ENCODE measurements at places on chromosomes 12 and 14.

DNA sequence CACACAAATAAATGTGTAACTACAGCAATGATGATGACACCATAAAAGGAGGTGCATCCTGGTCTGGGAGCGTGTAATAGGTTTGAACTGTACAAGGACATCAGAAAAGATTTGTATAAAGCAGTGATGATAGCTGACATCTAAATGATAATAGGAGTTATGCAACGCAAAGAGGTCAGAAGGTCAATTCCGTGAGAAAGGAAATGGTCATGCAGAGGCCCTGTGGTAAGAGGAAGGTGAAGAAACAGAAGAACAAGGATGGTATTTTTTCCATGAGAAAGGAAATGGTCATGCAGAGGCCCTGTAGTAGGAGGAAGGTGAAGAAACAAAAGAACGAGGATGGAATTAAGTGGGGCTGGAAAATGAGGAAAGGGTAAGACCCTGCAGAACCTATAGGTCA, 106.7 kb upstream of the TMPO start:
- no peak for DNase-seq

DNA sequence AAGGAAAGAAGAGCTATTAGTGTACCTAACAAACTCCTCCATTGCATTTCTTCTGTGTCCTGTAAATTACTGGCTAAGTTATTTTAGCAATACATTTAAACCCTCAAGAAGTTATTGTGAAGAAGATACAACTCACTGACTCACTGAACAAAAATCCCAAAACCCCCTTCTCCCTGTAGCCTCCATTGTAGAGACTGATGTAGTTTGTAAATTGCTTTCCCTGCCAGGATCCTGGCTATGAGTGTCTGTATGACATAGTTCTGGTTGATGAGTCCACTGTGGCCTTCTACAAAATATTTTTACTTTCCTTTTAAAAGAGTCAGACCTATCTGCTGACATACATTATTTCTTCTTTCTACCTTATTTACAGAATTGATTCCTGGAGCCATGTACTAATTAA, 155.6 kb downstream of the SLC6A15 start:
- peak; percentile 95 for DNase-seq

DNA sequence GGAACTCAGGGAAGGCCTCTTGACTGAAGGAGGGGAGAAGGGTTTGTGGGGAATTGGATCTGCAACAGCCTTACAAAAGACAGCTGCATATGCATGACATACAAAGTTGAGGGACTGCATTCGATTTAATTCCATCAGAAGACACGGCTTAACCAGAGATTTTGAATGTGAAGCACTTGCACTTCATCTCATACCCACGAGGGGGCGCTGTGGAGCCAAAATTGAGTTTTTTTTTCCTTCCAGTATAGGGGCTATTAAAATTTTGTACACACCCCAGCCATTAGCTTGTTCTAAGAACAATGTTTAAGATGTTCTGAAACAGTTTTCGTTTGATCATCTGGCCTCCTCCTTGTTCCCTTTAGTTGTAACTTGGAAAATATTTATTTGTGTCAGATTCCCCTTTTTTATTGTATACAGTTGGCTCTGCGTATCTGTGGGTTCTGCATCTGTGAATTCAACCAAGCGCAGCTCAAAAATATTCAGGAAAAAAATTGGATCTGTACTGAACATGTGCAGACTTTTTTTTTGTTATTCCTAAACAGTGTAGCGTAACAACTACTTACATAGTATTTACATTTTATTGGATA, 1.6 kb downstream of the SUDS3 start:
- DNase-seq: peak; percentile 52

DNA sequence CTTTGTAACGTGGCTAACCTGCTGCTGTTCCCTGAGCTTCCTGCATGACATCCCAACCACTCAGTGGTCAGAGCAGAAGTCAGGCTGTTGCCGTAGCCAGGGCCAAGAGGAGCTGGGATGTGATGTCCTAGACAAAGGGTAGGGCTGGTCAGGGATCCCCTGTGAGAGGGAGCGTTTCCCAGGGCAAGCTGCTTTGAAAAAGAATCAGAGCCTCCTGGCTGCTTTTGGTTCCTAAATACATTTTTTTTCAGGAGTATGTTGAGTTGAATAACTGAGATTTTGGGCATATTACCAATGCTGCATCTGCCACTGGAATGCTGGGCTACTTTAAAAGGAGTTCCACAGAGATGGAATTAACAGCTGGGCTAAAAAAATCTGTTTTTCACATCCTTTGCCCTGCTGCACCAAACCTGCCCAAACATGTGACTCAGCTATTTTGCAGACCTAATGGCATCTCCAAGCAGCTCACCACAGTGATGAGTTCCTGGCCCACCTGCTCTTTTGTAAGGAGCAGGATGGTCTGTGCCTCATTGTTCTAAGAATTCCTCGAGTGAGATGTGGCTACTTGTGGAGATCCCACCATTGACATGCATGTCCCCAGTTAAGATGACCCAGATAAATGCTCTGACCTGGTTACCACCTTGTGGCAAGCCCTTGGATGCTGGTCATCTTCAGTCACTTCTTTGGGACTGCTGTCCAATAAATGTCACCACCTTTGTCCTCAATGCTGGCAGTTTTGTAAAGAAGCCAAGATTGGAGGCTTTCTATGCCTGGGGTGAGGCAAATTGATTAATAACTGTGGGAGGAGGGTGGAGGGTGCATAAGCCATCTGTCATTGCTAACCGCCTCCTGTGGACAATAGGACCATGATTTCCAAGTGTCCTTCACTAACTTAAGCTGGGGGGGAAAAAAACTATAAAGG, 24.1 kb downstream of the ANKRD13A start:
- peak; percentile 91 for DNase-seq

GRCh38 chr12:89468648-89469326, 55.8 kb downstream of the GALNT4 start:
- DNase-seq: no peak

DNA sequence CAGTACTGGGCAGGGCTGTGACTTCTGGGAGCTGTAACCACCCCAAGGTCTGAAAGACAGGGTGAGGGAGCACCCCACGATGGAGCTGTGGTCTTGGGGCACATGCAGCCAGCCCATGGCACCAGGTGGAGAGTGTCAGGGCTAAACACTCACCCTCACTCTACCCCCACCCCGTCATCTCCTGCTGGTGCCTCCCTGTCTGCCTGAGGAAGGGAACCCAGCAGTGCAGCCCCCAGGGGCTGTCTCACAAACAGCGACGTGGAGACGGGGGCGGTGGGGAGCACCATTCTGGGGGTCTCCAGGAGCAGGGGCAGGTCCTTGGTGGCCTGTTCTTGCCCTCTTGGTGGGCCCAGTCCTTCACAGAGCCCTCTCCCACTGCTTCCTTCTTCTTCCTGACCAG, 63.5 kb downstream of the ERH start:
- no peak for DNase-seq

GRCh38 chr14:36217027-36217426, 40.5 kb upstream of the PTCSC3 start:
- DNase-seq: no peak

- DNase-seq: no peak
Measured at GRCh38 chr12:104457746-104458693, 1.3 kb downstream of the CHST11 start.

- DNase-seq: no peak
Measured at GRCh38 chr14:91108941-91109611, 4.8 kb upstream of the DGLUCY start.

GRCh38 chr14:99001241-99001640, 270.8 kb downstream of the BCL11B start:
- DNase-seq: no peak

- no peak for DNase-seq
Measured at GRCh38 chr14:99718811-99719192, 34.7 kb downstream of the CYP46A1 start.

- DNase-seq: no peak
Measured at GRCh38 chr14:78310272-78310671, 140.1 kb downstream of the NRXN3 start.

- DNase-seq: no peak
Measured at GRCh38 chr14:82080370-82080769, 546.7 kb upstream of the SEL1L start.

GRCh38 chr12:94545935-94546771, 86.5 kb upstream of the CEP83 start:
- DNase-seq: peak; percentile 65

GRCh38 chr12:109131154-109132050, 15.0 kb downstream of the ACACB start:
- DNase-seq: no peak

DNA sequence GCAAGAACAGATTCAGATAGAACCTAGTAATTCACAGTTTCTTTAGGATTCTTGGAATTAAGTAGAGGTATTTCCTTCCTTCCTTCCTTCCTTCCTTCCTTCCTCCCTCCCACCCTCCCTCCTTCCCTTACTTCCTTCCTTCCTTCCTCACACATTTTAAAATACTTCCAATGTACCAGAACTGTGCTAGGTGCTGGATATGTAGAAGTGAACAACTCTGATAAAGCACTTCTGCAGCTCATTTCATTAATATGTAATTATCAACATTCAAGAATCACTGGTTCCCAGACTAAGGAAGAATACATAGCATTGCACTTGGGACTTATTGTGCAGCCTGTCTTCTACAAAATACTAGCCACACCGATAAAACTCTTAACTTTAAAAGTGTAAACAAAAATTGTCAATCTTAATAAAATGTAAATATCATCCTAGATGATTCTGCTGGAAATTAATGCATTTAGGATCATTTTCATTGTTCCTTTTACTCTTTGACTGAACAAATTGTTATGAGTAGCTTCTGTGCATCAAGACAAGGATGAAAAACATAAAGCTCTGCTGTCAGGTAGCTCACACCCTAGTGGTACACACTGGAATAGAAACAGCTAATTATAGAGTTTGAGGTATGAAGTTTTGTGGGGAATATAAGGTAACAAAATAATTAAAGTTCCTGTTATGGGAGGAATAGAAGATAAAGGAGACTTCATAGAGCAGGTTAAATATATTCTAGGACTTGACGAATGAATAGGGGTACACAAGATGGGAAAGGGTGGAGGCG, 99.9 kb upstream of the MYF6 start:
- DNase-seq: no peak

- peak; percentile 28 for DNase-seq
Measured at GRCh38 chr14:68520637-68521556, 272.0 kb downstream of the ZFP36L1 start.

GRCh38 chr14:98692832-98693231, 579.2 kb downstream of the BCL11B start:
- DNase-seq: no peak

GRCh38 chr12:65881348-65881961, 57.2 kb downstream of the HMGA2 start:
- DNase-seq: peak; percentile 43

DNA sequence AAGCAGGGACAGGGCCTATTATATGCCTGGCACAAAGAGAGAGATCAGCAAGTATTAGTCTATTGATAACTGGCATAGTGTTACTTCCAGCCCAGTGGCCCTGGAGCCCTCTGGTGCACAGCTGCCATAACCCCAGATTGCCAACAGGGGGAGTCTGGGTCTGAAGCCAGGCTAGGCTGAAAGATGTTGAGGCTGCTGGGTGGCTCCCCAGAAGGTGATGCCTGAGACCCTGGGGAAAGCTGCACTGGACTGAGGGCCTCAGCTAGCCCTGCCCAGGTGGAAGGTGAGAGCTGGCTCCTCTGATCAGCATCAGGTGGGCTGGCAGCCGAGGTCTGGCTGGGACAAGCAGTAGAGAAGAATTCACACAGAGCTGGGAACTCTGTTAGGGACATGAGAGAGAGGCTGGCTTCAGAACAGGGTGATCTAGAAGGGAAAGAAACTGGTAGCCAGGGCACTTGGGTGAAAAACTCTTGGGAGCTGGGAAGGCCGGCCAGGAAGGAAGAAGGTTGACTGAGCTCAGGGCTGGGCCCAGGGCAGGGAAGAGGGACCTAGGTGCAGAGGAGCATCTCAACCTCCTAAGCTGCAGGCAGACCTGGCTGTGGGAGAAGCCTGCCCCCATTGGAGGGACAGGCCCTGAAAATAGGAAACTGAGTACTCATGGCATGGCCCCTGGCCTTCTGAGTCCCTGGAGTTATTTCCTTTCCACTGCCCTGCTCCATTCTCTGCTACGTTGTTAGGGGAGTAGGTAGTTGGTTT, 3.9 kb downstream of the GZMH start:
- no peak for DNase-seq

DNA sequence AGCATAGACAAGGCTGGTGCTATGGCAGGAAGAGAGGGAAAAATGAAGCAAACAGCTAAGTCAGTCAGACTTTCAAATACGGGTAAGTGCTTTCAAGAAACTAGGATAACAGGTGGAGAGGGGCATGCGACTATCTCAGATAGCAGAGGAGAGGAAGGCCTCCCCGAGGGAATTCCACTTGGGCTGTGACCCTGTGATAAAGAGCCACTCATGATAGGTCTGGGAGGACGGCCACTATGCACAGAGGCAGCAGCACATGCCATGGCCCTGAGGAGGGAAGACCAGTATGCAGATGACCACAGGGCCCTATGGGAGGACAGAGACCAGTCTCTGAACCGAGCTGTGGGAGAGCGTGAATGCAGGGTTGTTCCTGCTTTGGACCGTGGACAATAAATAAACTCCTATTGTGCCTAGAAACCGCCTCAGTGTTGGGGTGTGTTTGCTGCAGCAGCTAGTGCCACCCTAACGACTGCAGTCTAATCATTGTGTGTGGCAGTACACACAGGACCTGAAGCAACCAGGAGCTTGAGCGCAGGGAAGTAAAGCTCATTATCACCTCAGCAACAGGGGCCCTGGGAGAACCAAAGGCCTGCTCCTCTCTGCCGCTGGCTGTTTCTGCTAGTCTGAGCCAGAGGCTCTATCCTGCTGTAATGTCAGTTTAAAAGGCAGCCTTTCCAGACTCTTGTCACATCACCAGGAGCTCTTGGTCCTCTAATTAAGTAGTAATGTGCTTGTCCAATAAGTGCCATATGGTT, 119.1 kb downstream of the CACNA1C start:
- DNase-seq: no peak

- DNase-seq: no peak
Measured at GRCh38 chr14:95365401-95365800, 45.7 kb upstream of the CLMN start.

GRCh38 chr14:60430276-60430675, 55.6 kb downstream of the C14orf39 start:
- no peak for DNase-seq

DNA sequence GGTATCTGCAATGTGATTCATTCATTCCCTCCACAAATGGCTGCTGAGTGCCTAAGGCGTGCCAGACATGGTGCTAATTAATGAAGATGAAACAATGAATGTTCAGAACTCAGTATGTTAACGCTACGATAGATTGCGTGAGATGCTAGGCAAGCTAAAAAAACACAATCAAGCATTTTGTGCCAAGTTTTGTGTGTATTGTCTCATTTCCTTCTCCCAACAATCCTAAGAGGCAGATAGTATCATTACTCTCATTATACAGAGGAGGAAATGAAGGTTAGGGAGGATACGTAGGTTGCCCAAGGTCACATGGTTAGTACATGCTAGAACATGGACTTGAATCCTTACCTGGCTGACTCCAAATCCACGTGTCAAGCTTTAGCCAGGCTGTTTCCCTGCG, 264.4 kb downstream of the EFCAB11 start:
- no peak for DNase-seq

GRCh38 chr14:91254461-91254860, 10.0 kb upstream of the GPR68 start:
- no peak for DNase-seq

GRCh38 chr12:19191563-19191962, 62.0 kb downstream of the PLEKHA5 start:
- DNase-seq: no peak

GRCh38 chr12:120252071-120252906, 13.2 kb downstream of the PXN start:
- DNase-seq: no peak

All from fibroblast of upper back skin (primary cell).